ENCODE measurements at places on chromosomes 11 and 22.
A peak's percentile ranks its signal among the peaks of the same experiment; 100 is the strongest.

DNA sequence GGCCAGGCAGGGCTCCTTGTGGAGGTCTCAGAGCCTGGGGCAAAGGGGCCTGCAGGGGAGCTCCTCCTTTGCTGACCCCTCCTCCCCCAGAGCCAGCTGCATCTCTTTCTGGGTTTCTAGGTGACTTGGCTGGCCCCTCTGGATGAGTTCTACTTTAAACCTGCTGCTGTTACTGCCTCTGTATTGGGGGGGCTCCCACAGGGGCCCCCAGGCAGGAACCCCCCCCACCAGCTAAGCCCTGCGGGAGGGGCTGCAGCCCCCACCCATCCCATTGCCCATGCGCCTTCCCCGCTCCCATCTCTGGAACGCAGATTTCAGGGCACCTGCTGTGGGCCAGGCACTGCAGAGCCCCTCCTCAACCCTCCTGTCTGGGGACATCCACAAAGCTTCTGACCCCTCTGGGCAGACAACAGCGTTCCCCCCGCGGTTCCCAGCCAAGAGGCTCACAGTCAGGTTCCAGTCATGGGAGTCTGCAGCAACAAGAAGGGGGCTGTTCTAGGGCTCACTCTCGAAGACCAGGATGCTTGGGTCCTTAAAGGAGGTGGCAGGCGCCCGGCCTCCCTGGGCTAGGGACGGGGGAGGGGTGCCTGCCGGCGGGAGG is 815 bp upstream of the PLCB3 start:
- DNase-seq = no peak

- no peak for DNase-seq
Observed at GRCh38 chr11:70740488-70740851, 342.1 kb downstream of the CTTN start.

DNA sequence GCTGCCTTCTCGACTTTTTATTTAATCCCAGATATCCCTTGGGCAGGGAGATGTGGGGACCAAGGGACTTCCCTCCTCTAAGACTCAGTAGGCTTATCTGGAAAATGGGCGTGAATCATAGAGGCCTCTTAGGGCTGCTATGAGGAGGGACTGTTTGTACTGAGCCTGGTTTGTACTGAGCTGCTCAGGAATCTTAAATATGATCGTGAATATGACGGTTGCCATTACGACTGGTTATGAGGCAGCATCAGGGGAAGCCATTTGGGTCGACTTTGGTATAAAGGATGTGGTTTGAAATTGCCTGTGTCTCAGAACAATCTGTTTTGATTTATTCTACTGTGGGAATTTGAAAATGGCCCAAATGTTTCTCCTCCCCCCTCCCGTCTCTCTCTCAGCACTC is 20.6 kb downstream of the TSPAN18 start:
- no peak for DNase-seq

- DNase-seq = no peak
Observed at GRCh38 chr22:31616315-31616980, 45.6 kb downstream of the PISD start.

DNA sequence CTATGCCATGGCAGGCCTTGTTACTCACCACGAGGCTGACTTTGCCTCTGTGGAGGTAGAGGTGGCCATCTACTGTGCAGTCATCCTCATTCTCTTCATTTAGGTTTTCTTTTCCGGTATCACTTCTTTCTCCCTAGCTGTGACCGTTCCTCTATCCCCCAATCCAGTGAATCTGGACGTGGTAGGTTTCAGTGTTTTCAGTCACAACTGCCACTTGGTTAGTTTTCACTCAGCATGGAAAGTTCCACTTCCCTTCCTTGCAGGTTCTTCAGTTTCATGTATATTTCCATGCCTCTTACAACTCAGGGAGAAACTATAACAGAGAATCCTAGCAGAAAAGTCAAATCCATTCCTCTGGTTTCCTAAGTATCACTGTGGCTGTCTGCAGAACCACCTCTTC is 1.9 kb downstream of the HPS4 start:
- DNase-seq = no peak

GRCh38 chr11:2321311-2321683 is 19.5 kb downstream of the TSPAN32 start:
- no peak for DNase-seq

- DNase-seq = peak; percentile 43
Observed at GRCh38 chr22:28799606-28800307, 612 bp downstream of the XBP1 start.

DNA sequence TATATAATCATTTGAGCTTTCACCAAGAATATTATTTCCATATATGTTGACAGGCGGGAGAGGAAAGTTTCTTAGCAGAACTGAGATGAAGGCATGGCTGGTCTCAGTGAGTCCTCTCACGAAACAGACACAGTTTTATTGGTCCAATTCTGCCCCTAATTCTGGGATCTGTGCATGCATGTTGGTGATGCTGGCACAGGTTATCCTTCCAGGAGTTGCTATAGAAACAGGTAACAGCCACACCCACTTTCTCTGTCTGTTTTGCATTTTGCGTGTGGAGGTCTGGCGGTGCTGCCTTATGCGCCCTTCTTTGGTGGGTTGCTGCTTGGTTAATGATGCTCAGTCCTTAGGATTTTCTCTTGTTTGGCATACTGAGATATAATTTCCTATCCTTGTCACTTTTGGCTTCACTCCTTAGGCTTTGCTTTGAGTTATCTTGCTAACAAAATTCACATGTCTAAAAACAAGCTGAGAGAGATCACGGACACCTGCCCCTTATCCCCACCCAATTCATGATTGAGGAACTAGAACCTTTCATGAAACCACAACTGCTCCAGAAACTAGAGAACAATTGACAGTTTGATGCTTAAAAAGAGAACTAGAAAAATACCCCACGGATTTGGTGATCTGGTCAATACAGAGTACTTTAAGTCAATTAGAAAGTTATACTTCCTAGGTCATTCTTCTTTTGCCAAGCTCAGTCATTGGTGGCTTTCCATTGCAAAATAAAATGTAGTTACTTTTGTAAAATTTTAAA is 189.3 kb downstream of the FAT3 start:
- no peak for DNase-seq

DNA sequence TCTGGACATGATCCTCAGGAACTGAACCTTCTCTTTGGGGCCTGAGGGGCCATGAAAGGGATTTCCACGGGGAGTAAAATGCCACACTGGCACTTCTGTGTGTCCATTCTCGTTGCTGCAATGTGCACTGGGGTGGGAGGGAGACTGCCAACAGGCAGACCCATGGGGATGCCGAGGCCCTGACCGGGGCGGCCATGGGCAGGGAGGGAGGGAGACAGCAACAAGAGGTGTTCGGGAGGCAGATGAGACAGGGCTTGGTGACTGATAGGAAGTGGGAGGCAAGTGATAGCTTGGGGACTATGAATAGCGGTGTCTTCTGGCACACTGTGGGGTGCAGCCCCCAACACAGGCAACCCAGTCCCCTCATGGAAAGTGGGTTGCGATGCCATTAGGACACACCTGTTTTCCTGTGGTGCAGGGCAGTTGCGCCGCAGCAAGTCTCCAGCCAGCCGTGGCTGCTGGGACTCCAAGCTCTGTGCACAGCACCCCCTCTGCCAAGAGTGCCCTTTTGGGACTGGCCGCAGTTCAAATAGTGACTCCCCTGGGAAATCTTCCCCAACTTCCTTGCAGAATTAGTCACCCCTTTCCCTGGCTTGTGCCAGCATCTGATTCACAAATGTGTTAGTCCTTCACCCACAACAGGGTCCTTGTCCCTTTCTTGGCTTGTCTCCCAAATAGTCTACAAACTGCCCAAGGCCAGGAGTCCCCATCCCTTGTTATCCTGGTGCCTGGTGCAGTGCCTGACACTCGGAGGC is 88.8 kb downstream of the CHST1 start:
- DNase-seq = no peak

GRCh38 chr11:111367411-111368284 is 11.4 kb downstream of the POU2AF1 start:
- DNase-seq = no peak

DNA sequence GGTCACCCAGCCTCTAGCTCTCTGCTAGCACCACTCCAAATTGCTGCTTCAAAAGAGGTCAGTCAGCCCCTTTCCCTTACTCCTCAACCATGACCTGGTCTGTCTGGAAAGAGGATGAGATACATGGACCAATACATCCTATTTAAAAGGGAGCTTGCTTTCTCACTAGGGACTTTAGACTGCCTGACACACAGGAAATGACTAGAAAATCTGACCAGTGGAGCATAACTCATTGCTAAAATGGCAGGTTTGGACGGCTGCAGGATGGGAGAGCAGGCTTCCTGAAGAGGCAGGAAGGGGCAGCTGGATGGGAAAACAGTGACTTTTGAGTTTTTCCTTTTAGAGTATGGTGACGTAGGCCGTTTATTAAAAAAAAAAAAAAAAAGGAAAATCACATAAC is 25.3 kb downstream of the STIM1 start:
- no peak for DNase-seq

- DNase-seq = no peak
Observed at GRCh38 chr11:124760205-124760652, 1.9 kb downstream of the ESAM start.

GRCh38 chr22:24736526-24737053 is 37.9 kb downstream of the PIWIL3 start:
- DNase-seq = no peak

DNA sequence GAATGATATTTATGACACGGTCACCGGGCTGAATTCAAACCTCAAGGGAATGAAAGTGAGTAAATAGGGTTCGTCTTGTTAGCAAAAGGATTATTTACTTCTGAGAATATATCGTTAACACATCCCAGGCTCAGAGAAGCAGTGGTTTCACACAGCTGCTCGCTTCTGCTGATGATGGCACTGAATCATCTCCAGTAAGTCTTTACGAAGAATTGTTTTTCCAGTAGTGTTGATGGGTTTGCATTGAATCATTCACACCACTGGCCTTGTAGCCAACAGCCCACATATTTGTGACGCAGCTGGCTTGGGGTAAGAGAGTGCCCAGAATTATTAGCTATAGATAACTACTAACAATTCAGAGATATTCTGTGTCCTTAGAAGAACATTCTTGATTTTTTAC is 236.3 kb downstream of the CADM1 start:
- DNase-seq = no peak

DNA sequence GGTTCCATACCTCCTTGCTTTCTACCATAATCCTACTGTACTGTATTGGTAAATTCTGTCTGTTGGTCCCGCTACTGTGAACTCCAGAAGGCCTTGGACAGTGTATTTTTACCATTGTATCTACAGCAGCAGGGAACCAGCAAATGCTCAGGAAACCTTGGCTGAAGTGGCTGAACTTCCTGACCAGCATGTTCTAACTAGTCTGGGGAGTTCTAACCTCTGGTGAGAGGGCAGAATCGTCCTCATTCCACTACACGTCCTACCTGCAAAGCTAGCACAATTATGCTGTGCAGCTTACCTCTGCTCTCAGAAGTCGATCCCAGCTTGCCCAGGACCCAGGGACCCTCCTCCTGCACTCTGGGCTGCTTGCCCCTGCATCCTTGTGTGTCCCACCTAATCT is 283.1 kb downstream of the TENM4 start:
- DNase-seq = no peak

GRCh38 chr11:68816917-68817419 is 24.7 kb downstream of the CPT1A start:
- DNase-seq = no peak

DNA sequence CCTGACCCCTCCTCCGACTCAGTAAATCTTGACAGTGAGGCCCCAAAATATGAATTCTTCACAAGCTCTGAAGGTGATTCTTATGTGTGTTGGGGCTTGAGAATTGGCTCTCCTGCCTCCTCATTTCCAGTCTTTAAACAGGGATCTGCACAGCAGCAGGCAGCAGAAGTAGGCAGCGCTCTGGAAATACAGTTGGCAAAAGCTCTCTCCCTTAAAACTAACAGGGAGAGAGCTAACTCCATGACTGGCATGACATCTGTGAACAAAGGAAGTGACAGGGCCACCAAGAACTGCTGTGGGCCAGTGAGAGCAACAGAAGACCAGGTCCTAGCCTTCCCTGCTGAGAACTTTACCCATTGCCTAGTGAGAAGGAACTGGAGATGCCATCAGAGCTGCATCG is 70.1 kb downstream of the PANX1 start:
- DNase-seq = no peak

- DNase-seq = no peak
Observed at GRCh38 chr11:118911880-118912741, 13.6 kb downstream of the BCL9L start.

DNA sequence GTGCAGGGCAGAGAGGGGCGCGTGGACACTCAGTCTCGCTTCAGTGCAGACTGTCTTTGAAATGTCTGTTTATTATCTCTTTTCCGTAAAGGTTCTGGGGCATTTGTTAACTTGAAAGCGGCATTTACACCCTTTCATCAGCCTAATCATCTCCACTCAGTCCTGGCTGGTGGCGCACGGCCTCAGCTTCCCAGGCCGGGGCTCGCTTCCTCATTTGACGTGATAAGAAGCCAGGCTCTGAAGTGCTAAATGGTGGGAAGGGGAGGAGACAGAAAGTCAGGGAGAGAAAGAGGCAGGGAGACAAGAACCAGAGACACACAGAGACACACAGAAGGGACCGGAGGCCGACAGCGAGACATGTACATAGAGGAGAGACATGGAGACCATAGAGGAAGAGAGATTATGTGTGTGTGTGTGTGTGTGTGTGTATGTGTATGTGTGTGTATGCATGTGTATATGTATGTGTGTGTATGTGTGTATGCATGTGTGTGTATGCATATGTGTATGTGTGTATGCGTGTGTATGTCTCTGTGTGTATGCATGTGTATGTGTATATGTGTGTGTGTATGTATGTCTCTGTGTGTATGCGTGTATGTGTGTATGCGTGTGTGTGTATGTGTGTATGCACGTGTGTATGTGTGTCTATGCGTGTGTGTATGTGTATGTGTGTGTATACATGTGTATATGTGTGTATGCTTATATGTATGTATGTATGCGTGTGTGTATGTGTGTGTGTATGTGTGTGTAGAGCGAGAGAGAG is 101.5 kb downstream of the ST3GAL4 start:
- DNase-seq = no peak

DNA sequence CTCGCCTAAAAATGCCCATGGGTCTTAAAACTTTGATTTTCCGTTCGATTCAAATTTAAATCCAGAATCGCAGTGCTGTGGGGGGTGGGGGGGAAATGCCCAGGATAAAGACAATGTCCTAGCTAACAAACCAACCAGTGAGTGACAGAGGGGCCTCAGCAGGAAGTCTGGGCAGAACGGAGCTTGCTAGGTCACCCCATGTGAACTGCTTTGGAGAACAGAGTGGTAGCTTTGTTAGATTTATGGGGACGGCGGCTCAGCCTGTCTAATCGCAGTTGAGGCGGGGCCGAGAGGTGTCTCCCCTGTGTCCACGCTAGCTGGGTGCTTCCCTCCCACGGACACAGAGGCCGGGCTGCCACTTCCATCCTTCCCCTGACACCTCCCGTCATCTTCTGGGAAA is 243.9 kb downstream of the CTTN start:
- DNase-seq = no peak

Measured in anterior cingulate cortex (tissue), 58 donors.